ENCODE measurements at places on chromosomes 6 and 20.

DNA sequence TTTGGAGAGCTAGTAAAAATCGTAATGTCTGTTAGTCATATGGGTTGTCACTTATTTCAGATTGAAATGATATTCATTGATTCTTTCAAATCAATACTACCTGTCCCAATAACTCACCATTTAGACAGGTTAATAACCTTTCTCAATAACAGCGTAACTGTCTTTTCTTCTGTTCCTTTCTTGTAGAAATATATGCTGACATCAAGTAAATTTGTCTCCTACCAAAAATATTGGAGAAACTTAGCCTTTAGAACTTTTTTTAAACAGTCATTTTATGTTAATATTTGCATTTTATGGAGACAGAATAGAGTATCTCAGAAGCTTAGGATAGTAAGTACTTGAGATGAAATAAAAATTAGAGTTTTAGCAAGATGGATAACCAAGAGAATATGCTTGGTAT, 278.2 kb downstream of the UST start:
- DNase-seq: no peak

GRCh38 chr6:52931351-52931750, 21.9 kb upstream of the GSTA3 start:
- DNase-seq: no peak

- no peak for DNase-seq
These were observed 147.9 kb downstream of the TFAP2B start for GRCh38 chr6:50966532-50966931.

GRCh38 chr6:50271266-50271665, 221.5 kb upstream of the DEFB112 start:
- DNase-seq: no peak

DNA sequence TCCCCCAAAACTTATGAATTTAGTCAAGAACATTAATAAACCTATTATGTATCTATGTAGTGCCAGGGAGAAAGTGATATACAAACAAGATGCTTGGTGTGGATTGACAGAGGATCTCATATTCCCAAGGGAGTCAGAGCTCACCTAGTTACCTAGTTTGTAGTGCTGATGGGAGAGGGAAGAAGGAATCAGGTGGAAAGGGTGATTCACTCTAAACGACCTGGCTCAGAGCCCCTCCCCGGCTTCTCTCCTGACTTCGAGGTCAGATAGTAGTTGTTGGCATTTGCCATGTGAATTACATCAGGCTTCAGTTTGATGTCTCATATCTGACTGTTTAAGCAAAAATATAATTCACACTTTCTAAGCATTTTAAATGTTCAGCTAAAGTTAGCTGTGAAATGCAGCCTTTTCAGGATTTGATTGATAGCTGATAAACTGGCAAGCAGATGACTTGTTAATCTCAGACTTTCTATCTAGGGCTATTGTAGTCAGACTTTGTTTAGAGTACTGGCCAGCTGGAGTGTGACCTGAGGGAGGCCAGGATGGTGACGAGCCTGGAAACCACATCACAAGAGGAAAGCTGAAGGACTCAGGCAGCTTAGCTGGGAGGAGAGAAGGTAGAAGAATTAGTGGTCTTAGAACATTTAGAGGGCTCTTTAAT, 123.7 kb downstream of the AKAP7 start:
- DNase-seq: no peak

- DNase-seq: no peak
These were observed 464.9 kb downstream of the TBC1D32 start for GRCh38 chr6:120869397-120869796.

DNA sequence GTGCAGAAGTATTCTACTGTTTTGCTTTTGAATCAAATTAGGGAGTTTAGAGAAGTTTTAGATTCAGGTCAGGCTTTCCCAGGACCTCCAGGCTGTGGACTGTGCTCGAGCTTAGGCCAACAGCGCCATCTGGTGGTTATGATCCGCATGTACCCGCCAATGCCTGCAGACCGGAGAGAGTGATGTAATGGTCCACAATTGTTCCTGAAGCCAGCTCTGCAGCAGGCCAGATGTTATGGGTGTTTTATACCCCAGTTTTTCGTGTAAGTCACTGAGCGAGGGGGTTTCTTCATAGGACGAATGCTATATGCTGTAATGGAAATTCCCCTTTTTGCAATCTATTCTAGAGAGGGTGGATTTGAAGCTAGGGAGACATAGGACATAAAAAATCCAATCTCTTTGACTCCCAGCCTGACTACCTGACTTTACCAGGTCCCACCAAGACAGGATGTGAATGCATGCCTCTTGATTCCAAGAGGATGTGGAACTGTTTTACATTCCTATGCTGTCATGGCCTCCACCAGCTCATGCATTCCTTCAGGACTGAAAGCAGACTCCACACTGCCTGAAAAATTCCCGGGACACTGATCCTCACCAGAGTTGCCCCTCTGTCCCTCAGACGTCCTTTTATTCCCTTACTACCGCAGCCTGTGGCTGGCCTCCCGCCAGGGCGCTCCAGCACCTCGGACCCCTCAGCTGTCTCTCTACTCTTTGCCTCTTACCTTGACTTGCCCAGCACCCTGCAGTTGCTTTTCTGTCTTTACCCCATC, 41.2 kb upstream of the LY86 start:
- DNase-seq: peak; percentile 78

GRCh38 chr6:73516514-73517489, 4.0 kb downstream of the EEF1A1 start:
- DNase-seq: peak; percentile 66

GRCh38 chr6:111361648-111362047, 121.4 kb downstream of the REV3L start:
- DNase-seq: peak; percentile 7

DNA sequence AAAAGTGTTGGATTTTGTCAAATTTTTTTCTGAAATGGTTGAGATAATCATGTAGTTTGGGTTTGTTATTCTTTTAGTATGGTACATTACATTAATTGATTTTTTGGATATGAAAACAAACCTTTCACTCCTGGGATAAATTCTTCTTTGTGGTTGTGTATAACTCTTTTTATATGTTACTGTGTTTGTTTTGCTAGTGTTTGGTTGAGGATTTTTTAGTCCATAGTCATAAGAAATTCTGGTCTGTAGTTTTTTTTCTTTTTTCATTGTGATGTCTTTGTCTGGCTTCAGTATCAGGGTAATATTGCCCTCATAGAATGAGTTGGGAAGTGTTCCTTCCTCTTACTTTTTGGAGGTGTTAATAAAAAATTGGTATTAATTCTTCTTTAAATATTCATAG, 122.2 kb upstream of the ATXN1 start:
- no peak for DNase-seq

GRCh38 chr20:47927385-47927851, 142.1 kb upstream of the SULF2 start:
- no peak for DNase-seq

DNA sequence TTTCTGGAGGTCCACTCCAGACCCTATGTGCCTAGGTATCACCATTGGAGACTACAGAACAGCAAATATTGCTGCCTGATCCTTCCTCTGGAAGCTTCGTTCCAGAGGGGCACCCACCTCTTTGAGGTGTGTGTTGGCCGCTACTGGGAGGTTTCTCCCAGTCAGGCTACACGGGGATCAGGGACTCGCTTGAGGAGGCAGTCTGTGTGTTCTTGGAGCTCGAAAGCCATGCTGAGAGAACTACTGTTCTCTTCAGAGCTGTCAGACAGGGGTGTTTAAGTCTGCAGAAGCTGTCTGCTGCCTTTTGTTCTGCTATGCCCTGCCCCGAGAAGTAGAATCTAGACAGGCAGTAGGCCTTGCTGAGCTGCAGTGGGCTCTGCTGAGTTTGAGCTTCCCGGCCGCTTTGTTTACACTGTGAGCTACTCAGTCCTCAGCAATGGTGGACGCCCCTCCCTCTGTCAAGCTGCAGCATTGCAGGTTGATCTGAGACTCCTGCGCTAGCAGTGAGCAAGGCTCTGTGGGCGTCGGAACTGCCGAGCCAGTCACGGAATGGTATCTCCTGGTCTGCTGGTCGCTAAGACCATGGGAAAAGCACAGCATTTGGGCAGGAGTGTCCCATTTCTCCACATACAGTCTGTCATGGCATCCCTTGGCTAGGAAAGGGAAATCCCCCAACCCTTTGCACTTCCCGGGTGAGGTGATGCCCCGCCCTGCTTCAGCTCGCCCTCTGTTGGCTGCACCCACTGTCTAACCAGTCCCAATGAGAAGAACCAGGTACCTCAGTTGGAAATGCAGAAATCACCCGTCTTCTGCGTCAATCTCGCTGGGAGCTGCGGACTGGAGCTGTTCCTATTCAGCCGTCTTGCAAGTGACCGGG, 32.5 kb upstream of the ASCC3 start:
- no peak for DNase-seq

DNA sequence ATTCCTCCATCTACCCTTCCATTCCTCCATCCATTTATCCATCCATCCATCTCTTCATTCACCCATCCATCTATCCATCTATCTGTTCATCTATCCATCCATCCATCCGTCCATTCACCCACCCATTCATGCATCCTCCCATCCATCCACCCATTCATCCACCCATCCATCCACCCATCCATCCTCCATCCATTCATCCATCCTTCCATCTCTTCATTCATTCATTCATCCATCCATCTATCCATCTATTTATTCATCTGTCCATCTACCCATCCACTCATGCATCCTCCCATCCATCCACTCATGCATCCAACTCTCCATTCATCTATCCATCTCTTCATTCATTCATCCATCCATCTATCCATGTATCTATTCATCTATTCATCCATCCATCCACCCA, 380.9 kb downstream of the CDH4 start:
- DNase-seq: no peak

DNA sequence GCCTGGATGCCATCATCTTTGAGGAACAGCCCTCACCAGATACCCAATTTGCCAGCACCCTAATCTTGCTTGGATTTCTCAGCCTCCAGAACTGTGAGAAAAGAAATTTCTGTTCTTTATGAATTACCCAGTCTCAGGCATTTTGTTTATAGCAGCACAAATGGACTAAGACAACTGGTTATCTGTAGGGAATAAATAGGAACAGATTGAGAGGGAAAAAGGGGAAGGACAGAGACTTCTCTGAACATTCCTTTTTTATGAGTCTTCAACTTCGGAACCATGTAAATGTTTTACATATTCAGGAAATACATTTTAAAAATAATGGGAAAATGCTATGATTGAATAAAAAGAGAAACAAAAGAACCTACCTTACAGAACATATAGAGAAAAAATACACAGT, 20.9 kb downstream of the KCTD20 start:
- DNase-seq: no peak

GRCh38 chr6:125640441-125641150, 108.8 kb upstream of the HEY2 start:
- DNase-seq: no peak

DNA sequence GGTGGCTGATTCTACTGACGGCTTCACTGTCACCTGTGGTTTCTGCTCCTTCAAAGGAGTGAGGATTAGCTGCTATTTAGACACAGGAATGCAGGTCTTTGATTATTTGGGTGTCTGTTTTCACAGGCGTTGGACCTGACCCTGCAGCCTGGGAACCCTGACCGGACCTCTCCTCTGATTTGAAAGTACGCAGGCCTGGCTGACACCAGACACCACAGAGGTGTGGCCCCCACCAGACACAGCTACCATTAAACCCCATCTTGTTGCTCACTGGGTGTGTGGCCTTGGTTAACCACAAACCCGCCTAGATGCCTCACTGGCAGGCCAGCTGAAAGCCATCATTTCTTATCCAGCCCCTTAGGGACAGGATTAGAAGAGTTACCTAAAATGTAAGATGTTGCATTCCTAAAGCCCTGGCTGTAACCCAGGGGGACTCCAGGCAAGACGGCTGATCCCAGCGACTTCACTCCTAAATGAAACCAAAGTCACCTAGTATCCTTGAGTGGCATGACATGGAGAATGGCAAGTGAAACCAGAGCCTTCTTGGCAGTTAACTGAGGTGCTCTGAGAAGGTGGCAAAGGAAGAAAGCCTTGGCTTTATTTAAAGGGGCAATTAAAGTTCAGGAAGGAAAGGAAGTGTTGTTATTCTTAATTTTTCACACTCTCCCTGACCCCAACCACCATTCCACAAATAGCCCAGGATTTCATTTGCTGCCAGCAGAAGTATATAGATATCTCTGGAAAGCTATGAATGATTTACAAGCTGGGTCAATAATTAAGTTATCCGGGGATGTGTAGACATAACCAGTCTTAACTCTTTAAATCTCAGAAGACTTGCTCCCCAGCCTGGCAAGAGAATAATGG, 169.9 kb downstream of the QRSL1 start:
- no peak for DNase-seq

DNA sequence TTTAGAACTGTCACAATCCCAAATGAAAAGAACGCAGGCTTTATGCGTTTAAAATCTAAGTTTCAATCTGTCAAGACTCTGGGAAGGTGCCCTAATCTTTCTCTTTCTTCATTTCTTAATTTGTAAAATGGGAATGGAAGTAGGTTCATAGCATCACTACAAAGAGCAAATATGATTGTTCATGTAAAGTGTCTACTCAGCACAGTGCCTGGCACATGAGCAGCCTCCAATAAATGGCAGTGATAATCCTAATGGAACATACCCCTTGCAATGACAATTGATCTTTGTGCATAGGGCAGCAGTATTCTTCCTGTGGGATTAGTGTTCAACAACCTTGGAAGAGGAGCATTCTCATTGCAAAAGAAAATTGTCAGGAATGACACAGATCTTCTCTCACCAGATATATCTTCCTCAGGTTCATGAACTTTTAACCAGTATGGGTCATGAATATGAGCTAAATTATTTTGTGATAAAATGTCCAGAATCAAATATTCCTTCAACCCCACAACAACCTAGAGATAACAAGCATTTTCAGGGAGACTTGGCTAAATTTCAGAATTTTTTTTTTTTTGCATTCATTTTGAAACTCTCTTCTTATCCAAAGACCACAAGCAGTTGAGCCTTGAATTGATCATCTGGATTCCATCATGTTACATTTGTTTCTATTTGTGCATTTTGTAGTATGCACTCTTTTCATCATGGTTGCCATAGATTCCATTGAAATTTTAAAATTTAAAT, 149.1 kb downstream of the TBX18 start:
- DNase-seq: no peak

GRCh38 chr6:116012951-116013350, 47.7 kb downstream of the FRK start:
- DNase-seq: no peak

DNA sequence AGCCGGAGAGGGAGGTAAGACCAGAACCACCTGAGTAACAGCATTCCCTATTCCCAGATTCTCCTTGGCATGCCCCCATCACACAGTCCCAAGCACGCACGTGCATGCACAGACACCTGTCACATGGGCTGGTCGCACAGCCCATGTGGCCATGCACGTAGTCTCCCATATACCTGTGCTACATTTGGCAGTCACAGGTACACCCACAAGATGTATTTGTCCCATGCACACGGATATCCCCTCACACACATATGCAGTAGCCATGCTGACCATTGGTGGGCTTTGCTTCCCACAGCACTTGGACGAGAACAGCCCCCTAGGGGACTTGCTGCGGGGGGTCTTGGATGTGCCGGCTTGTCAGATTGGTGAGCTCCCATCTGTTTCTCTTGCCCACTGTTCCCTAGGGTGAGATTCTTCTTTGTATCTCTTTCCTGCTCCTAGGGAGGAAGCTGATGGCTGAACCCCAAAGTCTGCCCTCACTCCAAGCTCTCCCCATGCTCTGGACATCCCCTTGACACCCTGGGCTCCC, 31.9 kb downstream of the PLCG1 start:
- no peak for DNase-seq

Data from DMS 273 treated with DMSO at 0.1 percent for 48 hours (cell line).